SK-N-DZ (cell line): ENCODE measurements at places on chromosomes 2 and 18.

GRCh38 chr2:65380255-65380654 is 52.1 kb downstream of the SPRED2 start:
- DNase-seq, result no peak

- no peak for DNase-seq
Observed at GRCh38 chr18:73677450-73677849, 470.2 kb downstream of the FBXO15 start.

- no peak for DNase-seq
Observed at GRCh38 chr2:95667480-95667879, 75.7 kb downstream of the TRIM43 start.

DNA sequence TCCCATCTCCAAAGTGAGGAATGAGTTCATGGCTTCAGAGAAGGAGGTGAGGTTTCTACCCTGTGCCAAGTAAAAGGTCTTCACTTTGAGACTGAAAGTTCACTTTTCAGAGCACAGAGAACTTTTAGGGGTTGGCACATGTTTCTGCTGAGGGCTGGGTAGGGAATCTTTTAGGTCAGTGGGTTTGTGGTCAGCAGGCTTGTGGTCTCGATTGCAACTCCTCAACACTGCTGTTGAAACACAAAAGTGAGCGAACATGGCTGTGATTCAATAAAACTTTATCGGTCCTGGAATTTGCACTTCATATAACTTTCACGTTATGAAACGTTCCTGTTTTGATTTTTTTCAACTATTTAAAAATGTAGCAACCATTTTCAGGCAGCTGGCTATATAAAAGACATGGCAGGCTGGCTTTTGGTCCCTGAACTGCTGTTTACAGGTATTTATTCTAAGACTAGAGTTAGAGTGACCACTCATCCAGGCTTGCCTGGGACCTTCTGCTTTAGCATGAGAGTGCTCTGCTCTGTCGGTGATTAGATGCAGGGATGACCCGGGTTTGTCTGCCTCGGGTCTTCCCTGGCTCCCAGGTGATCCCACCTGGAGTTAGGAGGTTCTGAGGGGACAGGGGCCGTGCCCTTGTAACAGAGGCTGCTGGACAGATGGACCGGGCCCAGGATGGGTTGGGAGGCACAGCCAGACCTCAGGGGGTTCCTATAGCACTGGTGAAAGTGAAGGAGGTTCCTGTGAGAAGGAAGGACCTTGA is 62.7 kb upstream of the TAF1B start:
- no peak for DNase-seq

GRCh38 chr2:55140316-55141219 is 90.3 kb upstream of the RTN4 start:
- no peak for DNase-seq

DNA sequence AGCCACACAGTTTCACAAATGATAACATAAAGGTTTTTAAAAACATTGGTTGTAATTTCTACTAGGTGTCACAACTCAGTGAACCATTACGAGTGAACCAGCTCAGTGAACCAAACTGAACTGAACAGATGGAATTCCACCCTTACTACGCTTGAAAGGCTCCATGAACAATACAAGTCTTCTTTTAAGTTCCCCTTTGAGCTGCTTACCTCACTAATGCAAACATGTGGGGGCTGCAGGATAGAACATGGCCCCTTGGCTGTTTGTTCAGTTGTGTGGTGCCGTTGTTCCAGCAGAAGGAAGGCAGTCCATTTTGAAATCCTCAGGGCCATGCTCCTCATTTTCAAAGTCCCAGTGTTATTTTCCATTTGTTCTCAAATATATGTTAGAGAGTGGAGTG is 30.7 kb upstream of the KLHL14 start:
- DNase-seq, result no peak

DNA sequence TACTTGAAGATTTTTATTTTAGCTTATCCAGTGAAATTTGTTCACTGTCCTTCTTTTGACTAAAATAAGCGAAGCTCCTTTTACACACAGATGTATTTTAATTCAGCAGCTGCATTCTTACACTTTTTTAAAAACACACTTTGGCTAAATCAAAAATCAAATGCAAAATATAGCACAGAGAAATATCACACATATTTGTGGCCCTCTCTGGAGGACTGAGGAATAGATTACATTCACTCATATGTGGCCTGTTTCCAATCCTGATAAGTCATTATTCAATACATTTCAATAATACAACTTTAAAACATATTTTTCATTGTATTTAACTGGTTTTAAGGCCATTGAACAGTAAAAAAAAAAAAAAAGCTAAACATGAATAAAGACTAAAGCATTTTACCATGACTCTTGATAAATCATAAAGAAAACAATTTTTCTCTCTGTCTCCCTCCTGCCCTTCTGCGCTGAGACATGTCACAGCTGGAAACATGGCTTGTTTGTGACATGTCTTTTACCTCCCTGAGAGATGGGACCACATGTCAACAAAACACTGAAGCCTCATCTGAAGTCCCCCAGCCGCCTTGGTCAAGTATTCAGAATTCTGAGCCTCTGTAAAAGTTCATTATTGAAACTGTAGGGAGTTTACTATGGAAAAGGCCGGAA is 221.0 kb downstream of the ZNF407 start:
- DNase-seq, result no peak

DNA sequence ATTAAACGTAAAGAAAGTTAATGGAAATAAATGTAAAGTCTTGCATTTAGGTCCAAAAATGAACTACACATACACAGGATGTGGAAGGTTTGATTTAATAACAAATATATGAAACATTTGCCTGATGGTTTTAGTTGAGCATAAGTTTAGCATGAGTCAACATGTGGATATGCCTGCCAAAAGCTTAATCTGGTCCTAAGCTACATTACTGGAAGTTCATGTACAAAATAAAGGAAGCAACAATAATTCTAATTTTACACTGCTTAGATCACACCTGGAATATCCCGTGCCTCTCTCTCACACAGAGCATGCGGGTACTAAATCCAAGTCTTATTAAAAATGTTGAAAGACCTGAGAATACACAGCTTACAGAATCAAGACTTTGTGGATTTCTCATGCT is 276.5 kb upstream of the NRP2 start:
- DNase-seq, result no peak

- DNase-seq, result no peak
Observed at GRCh38 chr2:112588611-112589045, 4.2 kb downstream of the CHCHD5 start.

DNA sequence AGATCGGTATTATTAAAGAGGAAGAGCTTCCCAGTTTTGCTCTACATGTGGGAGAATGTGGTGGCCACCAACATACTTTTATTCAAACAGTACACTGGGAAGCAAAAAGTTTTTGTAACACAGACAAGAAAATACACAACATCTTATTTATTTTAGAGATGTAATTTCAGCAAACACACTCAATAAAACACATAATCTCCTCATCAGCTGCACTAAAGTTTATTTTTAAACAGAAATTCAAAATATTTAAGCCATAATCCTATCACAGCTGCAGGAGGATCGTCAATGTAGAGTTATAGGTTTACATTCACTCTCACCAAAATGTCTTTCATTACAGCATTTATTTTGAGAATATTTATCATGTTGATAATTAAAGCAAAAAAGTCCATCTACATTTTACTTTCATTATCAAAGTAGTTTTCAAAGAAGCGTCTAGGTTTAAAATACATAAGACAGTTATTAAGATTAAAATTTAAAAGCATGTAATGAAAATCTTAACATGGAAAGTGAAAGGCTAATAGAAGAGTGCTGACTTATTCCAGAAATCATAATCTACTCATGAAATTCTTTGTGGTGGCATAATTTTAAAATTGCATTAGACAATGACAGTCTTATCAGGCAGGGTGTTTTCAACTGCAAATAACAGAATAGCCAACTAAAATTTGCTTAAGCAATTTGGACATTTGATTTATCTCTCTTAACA is 61.0 kb downstream of the ANKRD44 start:
- no peak for DNase-seq

DNA sequence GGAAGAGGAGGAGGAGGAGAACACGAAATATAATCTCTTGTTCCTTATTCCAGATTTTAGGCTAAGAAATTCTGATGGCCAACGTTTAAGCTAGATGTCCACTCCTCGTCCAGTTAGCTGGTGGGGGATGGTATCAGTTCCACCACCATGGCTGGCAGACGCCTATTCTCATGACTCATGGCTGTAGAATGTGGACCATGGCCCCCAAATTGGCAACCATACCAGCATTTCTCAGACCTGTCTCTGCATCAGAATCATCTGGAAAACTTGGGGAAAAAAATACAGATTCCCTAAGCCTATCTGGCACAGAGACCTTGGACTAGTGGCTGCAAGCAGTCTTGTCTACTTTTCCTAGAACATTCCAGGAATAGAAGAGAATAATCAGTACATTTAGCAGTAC is 267.7 kb upstream of the SIX2 start:
- no peak for DNase-seq

DNA sequence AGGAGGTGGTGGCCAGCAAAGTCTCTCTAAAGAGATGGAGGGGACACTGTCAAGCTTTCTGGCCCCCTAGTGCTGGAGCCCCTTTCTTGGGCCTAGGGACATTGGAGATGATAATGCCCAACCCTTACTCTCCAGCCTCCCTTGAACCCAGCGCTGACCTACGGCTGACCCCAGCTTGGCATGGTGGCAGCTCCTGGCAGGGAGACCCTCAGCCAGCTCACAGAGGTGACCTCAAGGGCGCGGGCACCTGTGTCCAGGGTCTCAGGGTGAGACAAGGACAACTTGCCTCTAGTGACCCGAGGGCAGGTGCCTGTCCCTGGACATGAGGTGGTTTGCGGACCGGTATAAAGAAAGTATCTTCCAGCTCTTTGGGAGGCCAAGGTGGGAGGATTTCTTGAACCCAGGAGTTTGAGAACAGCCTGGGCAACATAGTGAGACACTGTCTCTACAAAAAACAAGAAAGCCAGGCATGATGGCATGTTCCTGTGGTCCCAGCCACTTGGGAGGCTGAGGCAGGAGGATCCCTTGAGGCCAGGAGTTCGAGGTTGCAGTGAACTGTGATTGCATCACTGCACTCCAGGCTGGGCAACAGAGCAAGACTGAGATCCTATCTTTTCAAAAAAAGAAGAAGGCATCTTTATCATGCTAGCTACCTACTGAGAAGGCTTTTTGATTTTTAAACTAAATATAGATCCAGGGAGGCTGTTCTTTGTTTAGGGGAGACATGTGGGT is 3.3 kb upstream of the PER2 start:
- DNase-seq, result no peak

GRCh38 chr2:41267929-41268659 is 779.7 kb upstream of the PKDCC start:
- DNase-seq, result no peak

GRCh38 chr2:111127351-111127750 is 6.6 kb downstream of the BCL2L11 start:
- DNase-seq, result no peak

GRCh38 chr2:230691005-230691647 is 21.5 kb upstream of the CAB39 start:
- no peak for DNase-seq

- no peak for DNase-seq
Observed at GRCh38 chr2:63530704-63531279, 57.5 kb downstream of the WDPCP start.

GRCh38 chr2:136777391-136777790 is 12.0 kb downstream of the THSD7B start:
- no peak for DNase-seq

DNA sequence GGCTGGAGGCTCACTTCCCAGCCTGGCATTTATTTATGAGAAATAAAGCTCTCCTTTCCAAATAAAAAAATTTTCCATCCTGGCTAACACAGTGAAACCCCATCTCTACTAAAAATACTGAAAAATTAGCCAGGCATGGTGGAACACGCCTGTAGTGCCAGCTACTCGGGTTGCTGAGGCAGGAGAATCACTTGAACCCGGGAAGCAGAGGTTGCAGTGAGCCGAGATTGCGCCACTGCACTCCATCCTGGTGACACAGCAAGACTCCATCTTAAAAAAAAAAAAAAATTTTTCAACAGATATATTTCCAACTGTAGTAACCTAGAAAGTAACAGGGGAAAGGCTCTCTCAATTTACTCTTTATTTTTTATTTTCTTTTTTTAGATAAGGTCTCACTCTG is 6.1 kb upstream of the PCBP1 start:
- DNase-seq, result no peak
